ENCODE measurements at places on chromosomes 4 and X. TPM values are rescaled to one million over a fixed set of nuclear protein-coding genes. Genes with fewer than 3 reads are reported as not detected.

DNA sequence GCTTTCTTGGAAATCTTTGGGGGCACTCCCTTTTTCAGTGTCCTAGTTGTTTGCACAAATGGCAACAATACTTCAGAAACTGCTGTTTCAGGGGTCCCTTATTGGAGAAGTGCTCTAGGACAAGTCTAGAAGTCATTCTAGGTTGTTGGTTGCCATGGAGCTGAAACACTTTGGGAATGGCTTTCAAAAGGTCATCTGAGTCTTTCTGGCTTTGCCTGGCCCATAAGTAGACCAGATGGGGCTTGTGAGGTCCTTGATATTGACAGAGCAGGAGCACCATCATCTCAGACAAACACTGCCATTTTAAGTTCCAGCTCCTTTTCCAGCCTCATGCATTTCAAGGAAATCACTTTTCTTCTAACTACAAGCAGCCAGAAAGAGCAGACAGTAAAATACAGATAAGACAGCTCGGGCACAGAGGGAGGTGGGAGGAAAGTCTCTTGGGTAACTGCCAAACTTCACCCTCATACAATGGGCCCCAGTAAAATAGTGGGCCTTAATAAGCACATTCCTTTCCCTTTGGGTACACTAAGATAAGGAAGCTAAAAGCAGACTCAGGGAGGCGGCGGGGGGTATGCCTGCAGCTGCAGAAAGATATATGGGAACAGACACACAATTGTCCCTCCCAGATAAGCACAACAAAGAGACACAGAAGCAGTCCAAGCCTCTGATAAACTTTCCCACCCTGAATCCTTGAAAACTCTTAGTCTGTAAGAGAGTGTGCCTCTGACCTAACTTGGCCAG is 8.5 kb upstream of the NXF3 start:
- DNase-seq, result peak; percentile 43

GRCh38 chr4:139907001-139907809 is 241.6 kb downstream of the MGST2 start:
- no peak for DNase-seq

SLIT2 gene
- 6.3 TPM for total RNA-seq

SPANXB1 gene
- not detected for total RNA-seq

Measured in K562 (cell line).